ENCODE measurements at places on chromosomes 5 and 9.

DNA sequence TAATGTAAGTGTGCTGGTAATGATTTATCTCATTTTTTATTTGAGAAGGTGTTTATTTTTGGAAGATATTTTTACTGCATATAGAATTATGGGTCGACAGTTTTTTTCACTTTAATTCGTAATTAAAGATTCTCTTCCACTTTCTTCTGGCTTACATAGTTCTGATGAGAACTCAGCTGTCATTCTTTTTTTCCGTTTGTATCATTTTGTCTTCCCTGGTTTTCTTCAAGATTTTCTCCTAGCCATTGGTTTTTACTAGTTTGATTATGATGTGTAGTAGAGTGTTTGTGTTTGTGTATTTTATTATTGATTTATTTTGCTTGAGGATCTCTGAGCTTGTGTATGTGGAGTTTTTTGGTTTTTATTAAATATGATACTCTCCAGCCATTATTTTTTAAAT lies 21.7 kb downstream of the SLF1 start:
- DNase-seq = no peak

DNA sequence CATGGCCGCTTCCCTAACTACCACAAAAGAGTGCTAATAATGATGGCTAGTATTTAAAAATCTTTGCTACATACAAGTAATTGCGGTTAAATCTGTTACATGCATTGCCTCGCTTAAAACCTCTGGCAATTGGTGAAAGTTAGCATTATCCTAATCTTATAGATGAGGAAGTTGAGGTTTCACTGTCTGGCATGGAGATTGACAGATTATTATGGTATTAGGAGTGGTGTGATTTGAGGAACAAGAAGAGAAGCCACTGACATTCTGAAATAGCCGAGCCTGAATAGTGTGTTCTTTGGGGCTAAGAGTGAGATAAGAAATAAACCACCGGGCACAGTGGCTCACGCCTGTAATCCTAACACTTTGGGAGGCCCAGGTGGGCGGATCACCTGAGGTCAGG lies 45.3 kb upstream of the DPYSL3 start:
- DNase-seq = no peak

GRCh38 chr5:158559066-158559465 lies 540.6 kb downstream of the EBF1 start:
- no peak for DNase-seq

DNA sequence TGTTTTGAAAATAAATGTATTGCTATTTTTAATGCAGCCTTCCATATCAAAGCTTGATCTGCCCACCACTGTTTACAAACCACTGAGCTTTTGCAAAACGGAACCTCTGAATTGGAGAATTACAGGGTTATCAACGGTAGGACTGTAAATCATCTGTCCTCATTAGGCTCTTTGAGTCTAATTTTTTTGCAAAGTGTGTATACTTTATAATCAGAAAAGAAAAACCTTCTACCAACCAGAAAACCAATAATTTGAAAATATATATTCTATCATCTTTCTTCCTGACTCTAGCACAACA lies 6.8 kb upstream of the SLC2A8 start:
- no peak for DNase-seq

GRCh38 chr9:86434039-86434726 lies 80.0 kb upstream of the TUT7 start:
- DNase-seq = no peak

- DNase-seq = no peak
Measured at GRCh38 chr9:91415290-91415689, 8.3 kb downstream of the NFIL3 start.
